ENCODE measurements at places on chromosomes 3 and 15. TPM values are rescaled to one million over a fixed set of nuclear protein-coding genes. Genes with fewer than 3 reads are reported as not detected.

GRCh38 chr3:155745795-155746550 is 1.1 kb upstream of the PLCH1 start:
- H3K4me1 ChIP-seq: peaks cover 17% of the 10 kb centered on the region
- H3K27me3 ChIP-seq: peaks cover 52% of the 10 kb centered on the region
- H3K36me3 ChIP-seq: no peaks in the 10 kb centered on the region
- no peak for DNase-seq
- peak overlapping the region; percentile 52 for H3K4me3 ChIP-seq

DNA sequence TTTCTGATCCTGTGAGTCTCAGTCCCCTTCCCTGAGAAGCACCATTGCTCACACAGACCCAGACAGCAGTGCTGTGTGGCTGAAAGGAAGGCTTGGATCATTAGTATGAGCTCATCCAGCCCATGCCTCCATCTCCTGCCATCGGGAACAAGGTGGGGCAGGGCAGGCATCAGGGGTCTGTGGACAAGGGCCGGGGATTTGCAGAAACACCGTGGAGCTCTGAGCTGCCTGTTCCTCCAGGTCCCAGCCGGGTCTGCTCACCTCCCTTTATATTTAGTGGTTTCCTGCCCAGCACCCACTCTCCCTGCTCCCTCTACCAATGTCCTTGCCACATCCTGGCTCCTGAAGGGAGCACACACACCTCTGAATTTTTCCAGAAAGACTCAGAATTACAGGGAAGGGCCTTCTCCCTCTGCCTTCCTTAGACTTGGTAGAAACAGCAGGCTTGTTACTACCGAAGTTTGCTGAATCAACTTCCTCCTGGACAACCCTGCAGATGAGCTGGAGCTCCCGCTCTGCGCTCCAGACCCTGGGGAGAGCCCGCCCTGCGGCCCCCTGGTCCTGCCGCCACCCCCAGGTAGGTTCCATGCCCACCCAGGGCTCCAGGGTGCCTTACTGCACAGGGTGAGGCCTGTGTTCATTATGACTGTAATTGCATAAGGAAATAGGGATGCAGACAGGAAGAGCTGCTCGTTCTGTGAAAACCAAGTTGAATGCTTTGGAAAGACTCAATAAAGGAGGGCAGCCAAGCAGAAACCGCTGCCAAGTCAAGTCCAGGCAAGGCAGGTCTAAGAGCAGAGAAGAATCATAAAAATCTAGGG is 128.1 kb downstream of the NSMCE3 start:
- no peak for DNase-seq
- no peaks in the 10 kb centered on the region for H3K36me3 ChIP-seq
- H3K27ac ChIP-seq: no peak overlapping the region
- H3K27me3 ChIP-seq: peaks cover 61% of the 10 kb centered on the region
- H3K4me3 ChIP-seq: no peak overlapping the region

- no peak overlapping the region for H3K27ac ChIP-seq
- H3K4me3 ChIP-seq: no peak overlapping the region
- peaks cover 20% of the 10 kb centered on the region for H3K4me1 ChIP-seq
- H3K27me3 ChIP-seq: no peaks in the 10 kb centered on the region
- no peak for DNase-seq
- peaks cover 5% of the 10 kb centered on the region for H3K36me3 ChIP-seq
Measured at GRCh38 chr15:57229051-57229450, 147.3 kb upstream of the CGNL1 start.

GRCh38 chr15:90212221-90213098 is 11.3 kb downstream of the SEMA4B start:
- H3K27me3 ChIP-seq: no peaks in the 10 kb centered on the region
- no peak overlapping the region for H3K4me3 ChIP-seq
- H3K36me3 ChIP-seq: no peaks in the 10 kb centered on the region
- DNase-seq: no peak
- peaks cover 14% of the 10 kb centered on the region for H3K4me1 ChIP-seq

- peaks cover 27% of the 10 kb centered on the region for H3K36me3 ChIP-seq
- no peak for DNase-seq
- H3K4me1 ChIP-seq: peaks cover 55% of the 10 kb centered on the region
Measured at GRCh38 chr3:183548262-183548769, 7.2 kb downstream of the KLHL6 start.

DNA sequence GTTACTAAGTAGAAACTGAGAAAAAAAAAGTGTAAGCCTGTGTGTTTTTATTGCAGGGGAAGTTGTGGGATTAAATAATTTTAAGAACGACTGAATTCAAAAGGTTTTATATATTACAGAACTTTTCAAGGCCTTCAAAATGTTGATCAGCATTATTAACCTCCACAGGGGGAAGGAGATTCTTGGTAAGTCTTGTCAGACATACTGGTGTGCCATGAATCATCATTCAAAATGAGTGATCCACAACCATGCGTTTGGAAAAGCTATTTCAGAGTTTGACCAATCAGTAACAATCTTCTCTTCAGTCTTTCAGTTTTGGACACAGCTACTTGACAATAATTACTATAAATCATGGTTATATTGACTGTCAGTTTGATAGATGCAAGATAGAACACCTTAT is 70.2 kb downstream of the ADAMTS9 start:
- H3K4me1 ChIP-seq: no peaks in the 10 kb centered on the region
- H3K27me3 ChIP-seq: no peaks in the 10 kb centered on the region
- no peak overlapping the region for H3K4me3 ChIP-seq
- no peaks in the 10 kb centered on the region for H3K36me3 ChIP-seq

DNA sequence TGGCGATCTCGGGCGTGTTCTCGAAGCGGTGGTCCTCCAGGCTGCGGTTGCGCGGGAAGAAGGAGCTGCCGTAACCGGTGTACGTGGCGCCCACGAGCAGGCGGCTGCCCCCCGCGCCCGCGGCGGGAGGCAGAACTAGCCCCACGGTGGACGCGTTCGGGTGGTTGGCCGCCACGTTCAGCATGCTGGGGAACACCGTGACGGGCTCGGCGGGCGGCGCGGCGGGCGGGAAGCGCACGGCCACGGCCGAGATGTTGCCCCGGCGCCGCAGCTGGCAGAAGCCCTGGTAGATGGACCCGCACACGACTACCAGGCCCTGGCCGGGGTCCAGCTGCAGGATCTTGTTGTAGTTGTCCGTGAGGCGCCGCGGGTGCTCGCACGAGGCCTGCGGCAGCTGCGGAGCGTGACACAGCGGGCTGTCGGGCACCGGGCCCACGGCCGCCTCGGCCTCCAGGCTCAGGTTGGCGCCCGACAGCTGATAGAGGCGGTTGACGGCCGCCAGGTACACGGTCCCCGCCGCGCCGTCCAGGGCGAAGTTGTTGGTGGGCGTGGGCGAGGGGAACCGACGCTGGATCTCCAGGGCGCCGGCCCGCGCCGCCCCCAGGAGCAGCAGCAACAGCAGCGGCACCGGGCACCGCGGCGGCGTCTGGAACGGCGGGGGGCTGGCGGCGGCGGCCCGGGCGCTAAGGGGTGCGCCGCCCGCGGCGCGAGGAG is 397 bp downstream of the PLXND1 start:
- peaks cover 36% of the 10 kb centered on the region for H3K27me3 ChIP-seq
- DNase-seq: peak; percentile 15
- H3K27ac ChIP-seq: no peak overlapping the region

GRCh38 chr15:63306492-63307073 is 29.2 kb downstream of the APH1B start:
- no peaks in the 10 kb centered on the region for H3K4me1 ChIP-seq
- no peak overlapping the region for H3K27ac ChIP-seq
- no peak for DNase-seq
- no peak overlapping the region for H3K4me3 ChIP-seq
- H3K27me3 ChIP-seq: no peaks in the 10 kb centered on the region
- peaks cover 1% of the 10 kb centered on the region for H3K36me3 ChIP-seq

- no peak for DNase-seq
- no peaks in the 10 kb centered on the region for H3K27me3 ChIP-seq
- no peak overlapping the region for H3K4me3 ChIP-seq
Measured at GRCh38 chr3:78565712-78566111, 1202.1 kb downstream of the ROBO1 start.

DNA sequence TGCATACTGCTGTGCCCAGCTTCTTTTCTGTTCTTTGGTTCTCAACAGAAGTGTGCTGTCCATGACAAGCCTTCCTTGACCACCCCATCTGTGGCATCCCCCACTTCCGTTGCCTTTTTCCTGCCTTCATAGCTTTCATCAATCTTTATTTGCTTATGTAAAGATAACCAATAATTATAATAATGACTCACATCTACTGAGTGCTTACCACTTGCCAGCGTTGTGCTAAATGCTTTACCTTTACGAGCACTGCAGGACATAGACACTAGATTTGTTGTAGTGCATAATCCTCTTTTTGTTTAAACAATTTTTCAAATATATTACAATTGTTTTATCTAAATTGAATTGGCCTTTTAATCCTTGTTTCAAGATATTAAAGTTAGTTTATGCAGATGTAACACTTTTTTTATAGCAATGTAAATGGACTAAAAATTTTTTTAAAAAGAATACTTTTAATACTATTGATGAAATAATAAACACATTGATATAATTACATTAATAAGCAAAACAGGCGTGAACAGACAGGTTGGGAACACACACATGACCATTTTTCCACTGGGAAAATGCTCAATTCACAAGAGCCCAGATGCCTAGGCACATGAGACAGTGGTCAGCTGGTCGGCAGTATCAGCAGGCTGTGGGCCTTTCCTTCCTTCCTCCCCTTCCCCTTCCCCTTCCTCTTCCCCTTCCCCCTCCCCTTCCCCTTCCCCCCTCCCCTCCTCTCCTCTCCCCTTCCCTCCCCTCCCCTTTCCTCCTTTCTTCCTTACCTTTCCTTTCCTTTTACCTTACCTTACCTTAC is 42.5 kb downstream of the TRAK1 start:
- no peaks in the 10 kb centered on the region for H3K27me3 ChIP-seq
- no peak for DNase-seq
- peaks cover 6% of the 10 kb centered on the region for H3K36me3 ChIP-seq
- H3K4me1 ChIP-seq: peaks cover 5% of the 10 kb centered on the region
- H3K27ac ChIP-seq: no peak overlapping the region

GRCh38 chr15:68158046-68158628 is 47.0 kb downstream of the CALML4 start:
- peaks cover 2% of the 10 kb centered on the region for H3K4me1 ChIP-seq
- no peak for DNase-seq
- peaks cover 32% of the 10 kb centered on the region for H3K36me3 ChIP-seq
- no peak overlapping the region for H3K27ac ChIP-seq

DNA sequence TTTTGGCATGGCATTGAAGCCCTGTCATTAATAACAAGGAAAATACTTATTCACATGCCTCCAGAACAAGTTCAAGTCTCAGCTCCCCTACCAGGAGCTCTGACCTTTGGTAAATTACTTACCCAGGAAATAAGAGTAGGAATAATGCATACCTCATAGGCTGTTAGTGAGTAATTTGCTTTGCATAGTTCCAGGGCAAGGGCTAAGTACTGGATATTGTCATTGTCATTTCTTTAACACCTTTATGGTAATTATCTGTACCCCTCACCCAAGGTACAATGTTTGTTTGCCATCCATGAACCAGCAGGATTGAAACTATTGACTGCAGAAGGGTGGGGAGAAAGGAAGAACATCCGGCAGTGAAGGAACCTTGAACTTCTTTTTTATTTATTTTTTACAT is 148.5 kb downstream of the SOX2 start:
- DNase-seq: no peak
- H3K4me3 ChIP-seq: no peak overlapping the region
- no peaks in the 10 kb centered on the region for H3K36me3 ChIP-seq
- no peaks in the 10 kb centered on the region for H3K27me3 ChIP-seq

DNA sequence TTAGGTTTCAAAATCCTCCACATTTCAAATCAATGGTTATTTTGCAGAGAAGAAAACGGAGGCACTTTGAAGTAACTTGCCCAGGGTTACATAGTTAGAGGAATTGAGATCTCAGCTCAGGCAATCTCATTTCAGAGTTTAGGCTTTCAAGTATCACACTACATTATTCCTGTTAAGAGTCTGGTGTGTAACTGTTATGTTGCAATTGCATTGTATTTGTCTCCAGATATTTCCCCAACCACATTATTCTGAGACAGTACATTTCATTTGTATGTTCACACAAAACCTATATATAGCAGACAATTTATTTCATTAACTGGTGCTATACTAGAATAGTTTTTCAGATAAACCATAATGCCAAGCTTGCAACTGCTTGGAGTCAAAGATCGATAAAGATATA is 154.2 kb upstream of the TSPAN3 start:
- no peak overlapping the region for H3K4me3 ChIP-seq
- no peak for DNase-seq
- H3K4me1 ChIP-seq: peaks cover 11% of the 10 kb centered on the region
- no peak overlapping the region for H3K27ac ChIP-seq
- H3K27me3 ChIP-seq: no peaks in the 10 kb centered on the region

DNA sequence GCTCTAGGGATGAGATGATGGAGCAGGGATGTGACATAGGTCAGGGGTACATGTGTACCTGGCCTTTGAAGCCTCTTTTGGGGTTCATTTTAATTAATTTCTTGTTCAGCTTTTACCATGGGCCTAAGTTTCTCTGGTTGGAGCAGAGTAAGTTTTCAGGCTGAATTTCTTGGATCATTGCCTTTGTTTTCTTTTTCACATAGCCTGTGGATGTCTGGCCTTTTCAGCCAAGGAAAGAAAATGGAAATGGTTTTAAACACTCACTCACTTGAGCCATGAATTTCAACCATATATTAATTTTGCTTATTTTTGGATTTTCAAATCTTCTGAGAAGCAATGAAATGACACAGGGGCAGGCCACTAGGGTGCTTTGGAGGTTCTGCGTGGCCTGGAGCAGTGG is 30.2 kb downstream of the CACNA1D start:
- H3K27me3 ChIP-seq: peaks cover 8% of the 10 kb centered on the region
- H3K27ac ChIP-seq: no peak overlapping the region
- no peaks in the 10 kb centered on the region for H3K36me3 ChIP-seq
- no peaks in the 10 kb centered on the region for H3K4me1 ChIP-seq

GRCh38 chr3:59499000-59499399 is 449.2 kb upstream of the CFAP20DC start:
- H3K36me3 ChIP-seq: peaks cover 3% of the 10 kb centered on the region
- no peak for DNase-seq
- H3K4me3 ChIP-seq: no peak overlapping the region
- peaks cover 3% of the 10 kb centered on the region for H3K27me3 ChIP-seq
- peaks cover 3% of the 10 kb centered on the region for H3K4me1 ChIP-seq

GRCh38 chr3:123054109-123054778 is 12.6 kb upstream of the PDIA5 start:
- H3K27ac ChIP-seq: no peak overlapping the region
- H3K4me3 ChIP-seq: no peak overlapping the region
- H3K27me3 ChIP-seq: no peaks in the 10 kb centered on the region
- no peak for DNase-seq
- no peaks in the 10 kb centered on the region for H3K36me3 ChIP-seq
- no peaks in the 10 kb centered on the region for H3K4me1 ChIP-seq

GRCh38 chr3:107822308-107822707 is 268.5 kb downstream of the CD47 start:
- no peak for DNase-seq
- no peak overlapping the region for H3K4me3 ChIP-seq
- no peaks in the 10 kb centered on the region for H3K4me1 ChIP-seq
- H3K36me3 ChIP-seq: no peaks in the 10 kb centered on the region
- H3K27me3 ChIP-seq: peaks cover 27% of the 10 kb centered on the region

- H3K27me3 ChIP-seq: no peaks in the 10 kb centered on the region
- H3K36me3 ChIP-seq: no peaks in the 10 kb centered on the region
- no peak overlapping the region for H3K27ac ChIP-seq
- no peak for DNase-seq
- no peak overlapping the region for H3K4me3 ChIP-seq
- no peaks in the 10 kb centered on the region for H3K4me1 ChIP-seq
Measured at GRCh38 chr3:58560771-58561311, 16.4 kb downstream of the FAM107A start.

FEZF2 gene
- total RNA-seq: not detected

GPR15 gene
- 1.0 TPM for total RNA-seq

COX5A gene
- 352 TPM for total RNA-seq

SLC22A13 gene
- total RNA-seq: 0.24 TPM

MED12L gene
- 2.1 TPM for total RNA-seq

POTEB gene
- not detected for total RNA-seq

KLHL6 gene
- 26.6 TPM for total RNA-seq

AMIGO3 gene
- not detected for total RNA-seq

GABRR3 gene
- total RNA-seq: not detected

SEMA3B gene
- 1.2 TPM for total RNA-seq

NRROS gene
- total RNA-seq: 22.0 TPM

ZNF280D gene
- total RNA-seq: 20.8 TPM

GOLGA8N gene
- total RNA-seq: 3.0 TPM

All from activated naive CD8-positive, alpha-beta T cell treated with anti-CD3 and anti-CD28 coated beads for 36 hours (primary cell).